B cell (primary cell): ENCODE measurements at places on chromosomes 16 and 17.

DNA sequence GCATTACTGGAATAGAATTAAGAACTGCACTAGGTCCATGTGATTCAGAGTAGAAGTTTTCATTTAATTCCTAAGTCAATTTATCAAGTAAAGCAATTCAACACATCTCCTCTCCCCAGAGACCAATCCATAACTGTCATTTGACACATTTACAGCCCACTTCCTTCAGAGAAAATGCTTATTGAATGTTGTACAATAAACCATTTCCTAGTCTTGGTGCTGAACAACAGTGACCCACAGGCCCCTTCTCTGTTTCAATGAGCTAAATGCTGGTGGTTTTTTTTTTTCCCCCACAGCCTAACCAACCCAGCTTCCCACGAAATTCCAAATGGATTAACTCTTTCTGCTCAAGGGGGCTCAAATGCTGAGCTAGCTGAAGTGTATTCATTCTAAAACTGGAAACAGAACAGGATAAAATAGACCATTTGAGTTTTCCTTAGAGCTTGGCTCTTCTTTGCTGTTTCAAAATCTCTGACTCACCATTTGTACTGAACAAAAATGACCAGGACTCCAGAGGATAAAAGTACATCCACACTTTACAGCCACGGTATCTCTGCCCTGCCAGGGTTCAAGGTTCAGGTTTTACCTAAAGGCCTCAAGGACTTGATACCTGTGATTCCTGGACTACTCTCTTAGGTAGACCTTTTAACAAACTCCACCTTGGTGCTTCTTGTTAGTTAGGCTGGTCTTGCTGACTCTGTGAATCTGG, 62.3 kb downstream of the TMEM100 start:
- no peak for DNase-seq

- no peak for DNase-seq
These were observed 658 bp downstream of the RAB5C start for GRCh38 chr17:42153919-42154742.

GRCh38 chr16:52271088-52271750, 275.7 kb downstream of the TOX3 start:
- no peak for DNase-seq

- DNase-seq: peak; percentile 74
These were observed 685 bp downstream of the PAQR4 start for GRCh38 chr16:2969545-2970521.

- no peak for DNase-seq
These were observed 2.5 kb upstream of the HS3ST6 start for GRCh38 chr16:1920727-1921171.

- DNase-seq: no peak
These were observed 9.6 kb downstream of the IFT140 start for GRCh38 chr16:1602285-1602684.

GRCh38 chr16:56728980-56729734, 772 bp upstream of the NUP93 start:
- DNase-seq: peak; percentile 13

DNA sequence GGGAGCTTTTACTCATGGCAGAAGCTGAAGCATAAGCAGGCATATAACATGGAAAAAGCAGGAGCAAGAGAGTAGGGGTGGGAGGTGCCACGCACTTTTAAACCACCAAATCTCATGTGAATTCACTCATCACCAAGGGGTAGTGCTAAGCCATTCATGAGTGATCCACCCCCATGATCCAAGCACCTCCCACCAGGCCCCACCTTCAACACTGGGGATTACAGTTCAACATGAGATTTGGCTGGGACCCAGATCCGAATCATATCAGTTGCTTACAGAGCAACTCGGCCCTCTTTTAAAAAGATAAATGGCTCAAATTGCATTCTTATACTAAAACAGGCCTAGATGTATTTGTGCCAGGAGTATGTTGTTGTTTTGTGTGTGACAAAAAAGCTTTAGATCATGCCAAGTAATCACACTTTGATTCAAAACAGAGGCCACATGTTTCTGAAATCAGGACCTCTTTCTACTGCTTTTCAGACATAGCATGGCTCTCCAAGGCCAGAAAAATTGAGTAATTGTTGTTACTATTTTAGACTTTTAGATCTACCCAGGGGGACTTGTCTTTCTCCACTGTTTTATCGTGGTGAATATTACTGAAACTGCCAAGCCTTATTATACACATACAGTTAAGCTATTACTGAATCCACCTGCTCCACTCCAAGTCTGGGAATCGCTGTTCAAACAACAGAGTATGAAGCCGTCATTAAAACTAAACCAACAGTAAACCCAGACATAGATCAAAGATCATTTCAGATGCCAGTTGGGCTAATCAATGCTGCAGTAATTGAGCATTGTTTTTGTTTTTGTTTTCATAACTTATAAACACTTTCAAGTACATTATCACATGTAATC, 163.3 kb downstream of the KCNJ2 start:
- no peak for DNase-seq

DNA sequence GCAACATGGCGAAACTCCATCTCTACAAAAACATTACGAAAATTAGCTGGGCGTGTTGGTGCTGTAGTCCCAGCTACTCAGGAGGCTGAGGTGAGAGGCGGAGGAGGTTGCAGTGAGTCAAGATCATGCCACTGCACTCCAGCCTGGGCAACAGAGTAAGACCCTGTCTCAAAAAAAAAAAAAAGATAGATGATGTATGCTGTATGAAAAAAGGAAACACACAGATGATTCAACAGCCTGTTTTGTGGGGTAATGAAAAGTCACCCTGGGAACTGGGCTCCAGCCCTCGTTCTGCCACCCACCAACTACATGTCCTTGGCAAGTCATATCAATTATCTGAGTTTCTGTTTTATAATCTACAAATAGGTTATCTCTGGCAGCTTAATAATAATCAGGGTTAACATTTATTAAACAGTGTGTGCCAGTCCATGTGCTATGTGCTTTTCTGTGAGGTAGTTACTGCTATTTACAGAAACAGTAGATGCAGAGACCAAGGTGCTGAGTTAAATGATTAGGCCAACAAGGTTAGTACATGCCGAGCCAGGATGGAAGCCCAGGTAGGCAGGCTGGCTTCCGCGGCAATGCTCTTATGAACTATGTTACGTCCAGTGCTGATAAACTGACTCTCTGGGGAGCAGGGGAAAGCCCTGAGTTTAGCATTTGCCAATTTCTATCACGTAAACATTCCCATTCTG, 1.1 kb downstream of the G6PC1 start:
- no peak for DNase-seq

- DNase-seq: no peak
These were observed 2.5 kb upstream of the GINS3 start for GRCh38 chr16:58389724-58390123.

GRCh38 chr16:70444249-70445063, 5.6 kb upstream of the ST3GAL2 start:
- no peak for DNase-seq

DNA sequence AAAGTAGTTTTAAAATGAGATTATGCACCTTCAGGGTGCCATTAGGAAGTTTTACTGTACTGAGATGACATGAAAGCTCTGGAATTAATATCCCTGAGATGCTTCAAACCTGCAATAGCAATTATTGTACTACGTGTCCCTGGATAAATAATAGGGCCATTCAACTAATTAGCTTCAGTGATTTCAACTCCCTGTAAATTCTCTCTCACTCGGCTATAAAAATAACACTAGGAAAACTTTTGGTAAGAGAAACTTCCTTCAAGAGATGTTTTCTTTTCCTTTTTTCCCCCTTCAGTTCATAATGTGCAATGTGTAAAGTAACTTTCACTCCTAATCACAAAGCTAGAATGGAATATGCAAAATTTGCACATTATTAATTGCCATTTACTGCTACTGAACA, 146.4 kb downstream of the SNX11 start:
- DNase-seq: no peak

- DNase-seq: no peak
These were observed 7.6 kb downstream of the GPR142 start for GRCh38 chr17:74374858-74375257.

DNA sequence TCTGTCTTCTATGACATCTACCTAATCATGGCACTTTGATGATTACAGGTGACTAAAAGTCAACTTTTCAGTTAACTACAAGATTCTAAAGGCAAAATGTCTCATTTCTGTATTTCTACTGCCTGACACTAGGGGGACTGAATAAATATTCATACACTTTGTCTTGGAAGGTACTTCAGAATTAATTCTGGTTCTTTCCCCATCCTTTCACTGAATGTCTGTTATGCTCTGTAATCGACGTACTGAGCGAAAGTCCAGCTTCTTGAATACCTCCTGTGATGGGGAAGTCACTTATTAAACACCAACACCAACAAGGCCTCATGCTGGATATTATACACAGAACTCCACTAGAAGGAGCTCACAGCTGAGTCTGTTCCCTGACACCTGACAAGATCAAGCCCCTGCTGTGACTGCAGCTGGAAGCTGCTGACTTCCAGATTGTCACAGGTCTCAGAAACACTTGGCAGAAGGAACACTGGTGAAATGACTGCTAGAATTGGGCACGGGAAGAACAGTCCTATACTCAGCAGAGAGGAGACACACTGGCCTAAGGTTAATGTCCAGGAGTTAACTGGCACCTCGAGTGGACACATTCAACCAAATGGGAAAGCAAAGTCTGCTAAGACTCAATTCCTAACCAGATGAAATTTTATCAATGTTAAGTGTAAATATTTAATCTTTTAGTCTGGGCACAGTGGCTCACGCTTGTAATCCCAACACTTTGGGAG, 31.9 kb downstream of the CMC2 start:
- no peak for DNase-seq

DNA sequence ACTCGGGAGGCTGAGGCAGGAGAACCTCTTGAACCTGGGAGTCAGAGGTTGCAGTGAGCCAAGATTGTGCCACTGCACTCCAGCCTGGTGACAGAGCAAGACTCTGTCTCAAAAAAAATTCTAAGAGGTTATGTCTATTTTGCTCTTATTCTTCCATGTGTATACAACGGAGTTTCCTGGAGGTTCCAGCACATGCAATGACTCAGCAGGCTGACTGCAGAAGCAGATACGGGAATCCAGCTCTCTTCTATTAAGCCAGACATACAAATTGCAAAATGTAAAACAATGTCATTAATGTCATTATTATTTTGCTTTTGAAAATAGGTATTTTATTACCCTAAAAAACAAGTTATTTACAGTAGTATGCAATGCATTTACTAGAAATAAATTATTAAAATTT, 18.4 kb downstream of the MIEF2 start:
- DNase-seq: no peak

GRCh38 chr16:2009164-2009711, 383 bp downstream of the ZNF598 start:
- DNase-seq: no peak

DNA sequence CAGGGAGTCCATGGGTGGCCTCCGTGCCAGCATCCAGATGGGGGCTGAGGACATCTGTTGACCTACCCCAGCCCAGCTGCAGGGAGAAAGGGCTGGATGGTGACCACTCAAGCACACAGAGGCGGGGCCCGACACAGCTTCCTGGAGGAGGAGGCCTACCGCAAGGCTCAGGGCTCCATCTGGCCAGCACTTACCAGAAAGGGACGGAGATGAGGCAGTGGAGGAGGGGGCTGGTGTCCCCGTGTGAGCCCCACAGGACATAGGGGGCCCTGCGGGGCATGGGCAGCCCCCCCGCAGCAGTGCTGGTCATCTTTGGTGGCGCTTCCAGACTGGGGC, 147.5 kb upstream of the CIBAR2 start:
- no peak for DNase-seq

- DNase-seq: no peak
These were observed 345.8 kb upstream of the CDH5 start for GRCh38 chr16:66020642-66021041.

DNA sequence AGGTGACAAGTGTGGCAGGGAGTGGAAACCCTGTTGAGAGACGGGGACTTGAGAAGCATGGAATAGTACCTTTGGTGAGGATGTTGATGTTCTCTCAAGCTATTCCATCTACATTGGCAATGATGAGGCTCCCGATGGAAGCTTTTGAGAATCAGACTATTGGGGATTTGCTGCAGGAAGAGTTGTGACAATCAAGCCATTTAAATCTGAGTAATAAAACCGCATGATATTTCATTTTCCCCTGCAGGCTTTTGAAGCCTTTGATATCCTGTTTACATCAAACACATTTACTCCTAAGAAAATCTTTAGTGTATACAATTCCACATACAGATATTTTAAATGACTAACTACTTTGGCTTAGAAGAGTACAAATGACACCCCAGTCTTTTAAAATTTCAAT, 49.0 kb upstream of the CRYM start:
- no peak for DNase-seq

DNA sequence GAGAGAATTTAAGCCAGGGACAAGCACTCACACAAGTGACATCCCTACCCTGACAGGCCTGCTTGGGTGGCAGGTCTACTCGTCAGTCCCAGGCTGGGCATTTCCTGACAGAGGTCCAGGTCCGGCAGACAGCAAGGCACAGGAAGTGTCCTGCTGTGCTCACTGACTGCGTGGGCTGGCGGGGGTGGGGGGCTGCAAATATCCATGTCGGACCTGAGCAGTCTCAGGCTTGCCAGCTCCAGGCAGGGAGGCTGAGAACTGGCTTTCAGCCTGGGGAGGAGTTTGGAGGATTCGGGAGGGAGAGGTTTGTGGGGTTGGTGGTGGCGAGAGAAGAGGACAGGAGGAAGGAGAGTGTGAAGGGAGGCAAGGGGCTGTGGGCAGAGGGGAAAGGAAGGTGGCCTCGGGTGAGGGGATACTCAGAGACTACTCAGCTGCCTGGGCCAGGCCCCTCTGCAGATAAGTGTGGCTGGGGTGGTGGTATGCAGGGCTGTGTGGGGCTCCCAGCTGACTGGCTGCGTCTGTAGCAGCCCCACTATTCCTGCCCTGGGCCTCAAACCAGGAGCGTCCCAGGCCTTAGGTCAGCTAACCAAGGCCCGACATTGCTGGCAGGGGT, 7.8 kb downstream of the HIC1 start:
- DNase-seq: no peak

- DNase-seq: no peak
These were observed 13.9 kb downstream of the CD300A start for GRCh38 chr17:74480290-74480689.

DNA sequence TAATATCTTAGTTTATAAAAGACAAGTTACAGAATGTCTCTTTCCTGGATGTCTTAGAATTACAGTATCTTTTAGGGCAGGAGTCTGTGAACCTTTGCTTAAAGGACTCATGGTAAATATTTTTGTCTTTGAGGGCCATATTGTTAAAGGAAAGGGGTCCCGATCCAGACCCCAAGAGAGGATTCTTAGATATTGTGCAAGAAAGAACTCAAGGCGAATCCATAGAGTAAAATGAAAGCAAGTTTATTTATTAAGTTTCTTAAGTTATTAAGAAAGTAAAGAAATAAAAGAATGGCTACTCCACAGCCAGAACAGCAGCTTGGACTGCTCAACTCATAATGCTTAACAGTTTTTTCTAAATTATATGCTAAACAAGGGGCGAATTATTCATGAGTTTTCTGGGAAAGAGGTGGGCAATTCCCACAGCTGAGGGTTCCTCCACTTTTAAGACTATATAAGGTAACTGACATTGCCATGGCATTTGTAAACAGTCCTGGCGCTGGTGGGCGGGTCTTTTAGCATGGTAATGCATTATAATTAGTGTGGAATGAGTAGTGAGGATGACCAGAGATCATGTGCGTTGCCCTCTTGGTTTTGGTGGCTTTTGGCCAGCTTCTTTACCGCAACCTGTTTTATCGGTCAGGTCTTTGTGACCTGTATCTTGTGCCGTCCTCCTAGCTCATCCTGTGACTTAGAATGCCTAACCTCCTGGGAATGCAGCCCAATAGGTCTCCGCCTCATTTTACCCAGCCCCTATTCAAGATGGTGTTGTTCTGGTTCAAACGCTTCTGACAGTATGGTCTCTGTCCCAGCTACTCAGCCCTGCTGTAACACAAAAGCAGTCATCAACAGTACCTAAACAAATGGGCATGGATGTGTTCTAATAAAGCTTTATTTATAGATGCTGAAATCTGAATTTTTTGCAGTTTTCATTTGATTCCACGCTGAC, 53.2 kb downstream of the BMERB1 start:
- no peak for DNase-seq

- DNase-seq: no peak
These were observed 11.2 kb upstream of the NUDT16L1 start for GRCh38 chr16:4682084-4682591.
